ENCODE measurements at places on chromosomes 3 and 15.

GRCh38 chr3:42057561-42058211 lies 33.5 kb upstream of the TRAK1 start:
- no peak for DNase-seq

DNA sequence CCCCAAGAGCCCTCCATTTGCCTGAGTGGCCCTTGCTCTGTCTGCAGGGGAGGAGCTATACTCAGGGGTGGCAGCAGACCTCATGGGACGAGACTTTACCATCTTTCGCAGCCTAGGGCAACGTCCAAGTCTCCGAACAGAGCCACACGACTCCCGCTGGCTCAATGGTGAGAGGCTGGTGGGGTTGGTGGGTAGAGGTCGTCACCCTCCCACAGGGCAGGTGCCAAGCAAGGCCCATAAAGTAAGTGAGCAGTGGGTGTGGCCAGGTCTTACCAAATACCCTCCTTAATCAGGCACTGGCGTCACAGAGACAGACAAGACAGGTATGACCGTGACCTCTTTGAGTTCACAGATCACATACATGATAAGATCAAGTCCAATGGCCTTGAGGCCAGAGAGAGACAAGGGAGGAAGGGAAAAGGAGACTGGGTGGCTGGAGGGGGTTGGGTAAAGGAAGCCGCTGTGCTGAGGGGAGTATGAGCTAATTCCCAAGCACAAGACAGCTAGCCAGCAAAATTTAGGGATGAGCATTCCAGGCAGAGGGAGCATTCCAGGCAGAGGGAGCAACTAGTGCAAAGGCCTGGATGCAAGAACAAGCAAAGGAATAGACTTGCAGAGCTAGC lies 2.5 kb downstream of the SEMA3B start:
- no peak for DNase-seq

DNA sequence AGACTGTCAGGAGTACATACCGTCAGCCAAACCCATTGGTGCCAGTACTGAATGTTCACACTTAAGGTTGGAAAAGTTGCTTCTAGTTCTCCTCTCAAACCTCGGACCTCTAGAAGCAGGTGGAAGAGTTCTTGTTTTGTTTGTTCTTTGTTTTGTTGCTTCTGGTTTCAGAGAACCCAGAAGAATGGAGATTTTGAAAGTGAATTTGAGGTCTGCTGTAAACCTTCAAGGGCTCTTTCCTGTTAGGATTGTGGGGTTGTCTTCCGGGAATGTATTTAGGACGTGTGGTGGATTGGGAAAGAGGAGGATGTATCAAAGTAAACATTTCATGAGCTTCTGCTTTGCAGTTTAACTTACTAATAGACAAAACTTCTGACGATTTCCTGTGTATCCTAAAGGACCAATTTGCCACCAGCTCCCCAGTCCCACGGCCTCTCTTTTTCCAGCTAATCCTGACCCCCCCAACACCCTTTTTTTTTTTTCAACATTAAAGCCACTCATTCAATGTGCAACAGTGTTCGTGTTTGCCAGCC lies 50.3 kb downstream of the FILIP1L start:
- DNase-seq: no peak

GRCh38 chr15:74167891-74168331 lies 5.6 kb upstream of the ISLR start:
- DNase-seq: no peak

- no peak for DNase-seq
Measured at GRCh38 chr3:195124378-195124992, 146.5 kb downstream of the XXYLT1 start.

DNA sequence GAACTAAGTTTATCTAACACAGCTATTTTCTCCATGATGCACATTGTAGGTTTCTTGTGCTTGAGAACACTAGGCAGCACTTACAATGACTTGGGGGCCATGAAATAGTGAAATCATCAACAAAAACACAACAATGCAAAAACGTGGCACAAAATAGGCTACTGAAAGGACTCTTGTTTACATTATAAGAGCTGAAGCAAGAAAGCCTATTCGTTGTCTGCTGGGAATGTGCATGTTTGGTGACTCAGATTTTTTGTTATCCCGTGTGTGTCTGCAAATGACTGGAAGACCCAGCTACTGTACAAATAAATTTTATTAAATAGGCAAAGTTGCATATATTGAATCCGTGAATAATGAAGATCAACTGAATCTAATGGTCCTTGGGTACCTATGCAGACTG lies 85.0 kb downstream of the TCF12 start:
- DNase-seq: no peak

DNA sequence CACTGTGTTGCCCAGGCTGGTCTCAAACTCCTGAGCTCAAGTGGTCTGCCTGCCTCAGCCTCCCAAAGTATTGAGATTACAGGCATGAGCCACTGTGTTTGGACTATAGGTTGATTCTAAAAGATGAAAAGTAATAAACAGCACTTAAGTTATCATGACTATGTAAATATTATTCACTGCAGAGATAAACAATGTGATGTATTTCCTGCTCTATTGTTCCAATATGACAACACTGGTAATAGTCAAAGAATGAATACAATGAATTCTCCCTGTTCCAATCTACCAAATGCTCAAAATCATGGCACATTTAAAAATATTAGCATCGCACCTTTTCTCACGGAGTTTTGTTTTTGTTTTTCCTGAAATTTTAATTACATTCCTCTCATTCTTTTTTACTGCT lies 36.8 kb upstream of the TBL1XR1 start:
- DNase-seq: no peak

GRCh38 chr3:141405025-141405424 lies 36.7 kb downstream of the ZBTB38 start:
- DNase-seq: no peak

Data from LoVo (cell line).